ENCODE measurements at places on chromosomes 6 and 20. TPM values are rescaled to one million over a fixed set of nuclear protein-coding genes. Genes with fewer than 3 reads are reported as not detected.

GRCh38 chr20:62571669-62572344 is 70.5 kb upstream of the SLCO4A1 start:
- no peak for DNase-seq

GRCh38 chr20:43731927-43732326 is 5.1 kb upstream of the GTSF1L start:
- no peak for DNase-seq

DNA sequence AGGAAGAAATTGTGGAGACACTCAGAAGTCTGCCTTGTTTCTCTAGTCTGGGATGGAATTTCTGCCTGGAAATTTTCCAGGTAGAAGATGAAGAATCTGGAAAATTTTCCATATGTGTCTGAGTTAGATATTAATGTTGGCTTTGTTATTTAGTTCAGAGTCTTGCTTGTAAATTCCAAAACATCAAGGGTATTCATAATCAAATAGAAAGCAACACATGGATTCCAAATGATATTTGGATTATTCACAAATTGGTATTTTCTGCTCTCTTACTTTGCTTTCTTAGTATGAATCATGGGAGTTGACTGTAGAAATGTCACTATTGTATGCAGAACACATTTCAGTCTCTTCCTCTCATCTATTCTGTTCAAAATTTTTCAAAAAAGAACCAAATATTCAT is 116.0 kb downstream of the GRIK2 start:
- no peak for DNase-seq

- DNase-seq: no peak
Observed at GRCh38 chr20:23079926-23080325, 6.2 kb downstream of the CD93 start.

DNA sequence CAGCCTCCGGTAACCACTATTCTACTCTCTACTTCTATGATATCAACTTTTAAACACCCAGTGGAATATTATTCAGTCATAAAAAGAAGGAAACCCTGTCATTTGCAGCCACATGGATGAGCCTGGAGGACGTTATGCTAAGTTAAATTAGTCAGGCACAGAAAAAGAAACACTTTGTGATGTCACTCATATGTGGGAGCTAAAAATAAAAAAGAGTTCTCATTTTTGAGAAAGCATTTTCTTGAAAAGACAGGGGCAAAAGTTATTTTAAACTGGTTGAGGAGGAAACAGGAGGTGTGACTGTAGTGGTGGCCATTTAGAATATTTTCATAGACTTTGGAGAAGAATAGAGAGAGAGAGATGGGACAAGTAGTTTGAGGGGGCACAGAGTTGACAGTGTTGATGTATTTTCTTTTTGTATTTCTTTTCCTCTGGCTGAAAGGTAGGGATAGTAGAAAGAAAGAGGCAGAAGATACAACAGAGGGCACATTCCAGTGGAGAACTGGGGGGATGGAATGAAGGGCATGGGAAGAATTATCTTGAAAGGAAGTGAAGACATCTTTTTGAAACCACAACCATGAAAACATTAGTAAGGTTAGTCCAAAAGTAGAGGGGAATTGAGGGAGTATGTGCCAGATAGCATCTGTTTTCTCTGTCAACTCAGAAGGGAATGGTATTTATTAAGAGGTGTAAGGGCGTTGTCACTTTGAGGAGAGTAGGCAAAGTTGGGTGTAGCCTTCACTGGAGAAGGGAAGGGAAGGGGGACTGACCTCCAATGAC is 181.3 kb upstream of the GMDS start:
- DNase-seq: no peak

DNA sequence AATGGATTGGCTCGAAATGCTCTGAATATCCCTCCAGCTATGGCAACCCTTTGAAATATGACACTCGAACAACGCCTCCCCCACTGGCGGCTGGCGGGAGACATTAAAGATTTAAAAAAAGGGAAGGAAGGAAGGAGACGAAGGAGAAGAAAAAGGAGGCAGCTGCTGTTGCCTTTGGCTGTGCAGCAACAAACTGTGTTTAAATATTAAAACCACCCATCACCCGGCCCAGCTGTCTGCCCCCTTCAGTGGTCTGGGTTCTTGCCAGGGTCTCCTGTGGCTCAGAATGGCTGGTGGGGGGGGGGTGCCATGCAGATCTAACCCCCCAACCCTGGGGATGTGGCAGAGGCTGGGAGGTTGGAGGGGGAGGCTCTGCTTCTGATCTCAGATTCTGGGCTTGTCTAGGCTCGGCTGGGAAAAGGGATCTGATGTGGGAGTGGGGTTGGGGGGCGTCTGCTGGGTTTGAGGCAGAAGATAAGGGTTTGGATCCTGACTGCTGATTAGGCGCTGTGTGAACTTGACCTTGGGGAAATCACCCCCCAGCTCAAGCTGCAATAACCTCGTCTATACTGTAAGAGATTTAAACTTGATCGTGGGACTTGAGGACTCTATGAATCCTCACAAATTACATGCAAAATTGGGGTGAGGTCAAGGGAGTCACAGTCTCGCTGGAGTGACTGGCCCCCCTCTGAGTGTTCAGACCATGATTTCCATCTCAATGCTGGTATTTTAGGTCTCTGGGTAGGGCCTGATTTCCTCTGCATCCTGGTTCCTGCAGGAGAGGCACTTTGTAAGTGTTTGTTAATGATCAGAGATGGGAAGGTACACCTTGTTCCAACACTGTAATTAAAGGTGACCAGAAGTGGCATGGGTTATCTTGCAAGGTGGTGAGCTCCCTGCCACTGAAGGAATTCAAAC is 40.3 kb upstream of the BLCAP start:
- DNase-seq: no peak

ANKRD60 gene
- total RNA-seq: not detected

HFE gene
- 7.4 TPM for total RNA-seq

- no peak for DNase-seq
Observed at GRCh38 chr6:168828035-168828434, 387.1 kb downstream of the SMOC2 start.

DNA sequence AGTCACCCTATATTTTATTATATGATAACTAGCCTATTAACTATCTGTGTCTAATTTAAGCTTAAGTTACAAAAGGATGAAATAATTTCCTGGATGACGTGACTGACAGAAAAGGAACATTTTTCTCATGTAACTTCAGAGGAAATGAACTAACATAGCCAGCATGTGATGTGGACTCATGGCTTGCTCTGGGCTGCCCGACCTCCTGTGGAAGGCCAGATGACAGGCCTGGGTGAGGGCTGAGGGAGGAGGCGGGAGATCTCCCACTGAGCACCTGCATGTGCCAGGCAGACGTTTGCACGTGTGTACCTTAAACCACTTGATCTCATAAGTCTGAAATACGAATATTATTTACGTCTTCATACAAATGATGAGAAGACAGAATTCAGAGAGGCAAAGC is 321.1 kb downstream of the SYNE1 start:
- no peak for DNase-seq

- peak; percentile 54 for DNase-seq
Observed at GRCh38 chr6:164097551-164098398, 683.3 kb downstream of the QKI start.

Data from hepatocyte (in vitro differentiated cells).